ENCODE measurements at places on chromosomes 16 and 17.

DNA sequence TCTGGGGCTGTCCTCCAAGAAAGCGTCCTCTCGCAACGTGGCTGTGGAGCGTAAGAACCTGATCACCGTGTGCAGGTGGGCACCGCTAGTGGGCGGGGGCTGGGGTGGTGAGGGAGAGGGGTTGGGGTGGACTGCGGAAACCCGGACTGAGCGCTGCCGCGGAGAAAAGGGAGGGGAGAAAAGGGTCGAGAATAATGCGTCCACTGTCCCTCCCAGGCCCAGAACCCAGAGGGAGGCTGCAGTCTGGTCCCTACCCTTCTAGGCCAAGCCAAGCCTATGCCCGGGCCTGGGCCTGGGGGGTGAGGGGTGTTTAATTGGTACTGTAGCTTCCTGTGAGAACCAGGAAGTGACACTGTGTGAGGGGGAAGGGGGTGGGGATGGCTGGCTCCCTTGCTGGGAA is 464 bp downstream of the RUNDC3A start:
- DNase-seq = peak; percentile 23

DNA sequence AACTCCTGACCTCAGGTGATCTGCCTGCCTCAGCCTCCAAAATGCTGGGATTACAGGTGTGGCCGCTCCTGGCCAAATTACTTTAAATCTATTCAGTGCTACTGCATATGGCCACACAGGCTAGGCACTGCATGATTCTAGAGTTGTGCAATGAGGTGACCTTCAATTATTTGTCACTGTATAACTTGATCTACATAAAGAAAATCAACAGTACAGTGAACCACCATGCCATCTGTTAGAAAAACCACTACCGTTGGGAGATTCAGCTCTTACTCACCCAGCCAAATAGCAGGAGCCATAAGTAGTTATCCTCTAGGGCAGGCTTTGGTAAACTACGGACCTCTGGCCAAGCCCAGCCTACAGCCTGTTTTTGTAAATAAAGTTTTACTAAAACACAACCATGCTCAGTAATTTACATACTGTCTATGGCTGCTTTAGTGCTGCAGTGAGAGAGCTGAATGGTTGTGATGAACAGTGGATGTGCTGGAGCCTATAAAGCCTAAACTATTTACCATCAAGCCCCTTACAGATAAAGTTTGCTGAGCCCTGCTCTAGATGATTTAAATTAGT is 40.7 kb upstream of the TANC2 start:
- DNase-seq = no peak

GRCh38 chr16:85145734-85146531 is 33.7 kb upstream of the CIBAR2 start:
- DNase-seq = no peak

DNA sequence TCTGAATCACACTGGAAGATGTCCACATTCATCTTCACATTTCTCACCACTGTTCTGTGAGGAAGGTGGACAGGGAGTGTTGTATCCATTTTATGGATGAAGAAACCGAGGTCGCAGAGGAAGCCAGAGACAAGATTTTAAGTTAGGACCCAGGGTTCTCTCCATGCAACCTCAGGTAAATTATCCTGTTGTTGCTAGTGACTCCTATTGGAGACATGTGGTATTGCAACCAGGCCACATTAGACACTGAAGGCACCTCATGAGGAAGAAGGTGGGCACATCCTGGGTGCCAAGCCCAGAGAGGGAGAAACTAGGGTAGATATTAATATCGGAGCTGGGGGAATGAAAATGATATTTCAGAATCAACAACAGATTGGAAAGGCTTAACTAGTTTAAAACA is 8.5 kb upstream of the WNT9B start:
- DNase-seq = no peak

DNA sequence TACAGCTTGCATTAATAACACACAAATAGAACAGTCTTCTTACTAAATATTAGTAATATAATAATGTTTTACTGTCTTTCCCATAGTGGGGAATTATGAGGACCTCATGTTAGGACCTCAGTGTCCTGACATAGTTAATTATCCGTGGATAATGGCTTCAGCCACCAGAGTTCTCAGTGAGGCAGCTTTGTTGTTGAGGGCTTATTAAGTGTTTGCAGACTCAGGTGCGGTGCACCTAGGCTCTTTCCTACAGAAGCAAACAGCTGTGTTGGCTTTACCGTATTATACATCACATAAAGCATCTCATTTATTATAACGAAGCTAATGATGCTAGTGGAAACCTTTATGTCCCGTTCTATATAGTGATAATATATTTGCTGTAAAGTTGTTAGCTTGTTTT is 246.7 kb downstream of the FTO start:
- DNase-seq = peak; percentile 24

- no peak for DNase-seq
Measured at GRCh38 chr17:49523706-49524472, 28.8 kb downstream of the NGFR start.

DNA sequence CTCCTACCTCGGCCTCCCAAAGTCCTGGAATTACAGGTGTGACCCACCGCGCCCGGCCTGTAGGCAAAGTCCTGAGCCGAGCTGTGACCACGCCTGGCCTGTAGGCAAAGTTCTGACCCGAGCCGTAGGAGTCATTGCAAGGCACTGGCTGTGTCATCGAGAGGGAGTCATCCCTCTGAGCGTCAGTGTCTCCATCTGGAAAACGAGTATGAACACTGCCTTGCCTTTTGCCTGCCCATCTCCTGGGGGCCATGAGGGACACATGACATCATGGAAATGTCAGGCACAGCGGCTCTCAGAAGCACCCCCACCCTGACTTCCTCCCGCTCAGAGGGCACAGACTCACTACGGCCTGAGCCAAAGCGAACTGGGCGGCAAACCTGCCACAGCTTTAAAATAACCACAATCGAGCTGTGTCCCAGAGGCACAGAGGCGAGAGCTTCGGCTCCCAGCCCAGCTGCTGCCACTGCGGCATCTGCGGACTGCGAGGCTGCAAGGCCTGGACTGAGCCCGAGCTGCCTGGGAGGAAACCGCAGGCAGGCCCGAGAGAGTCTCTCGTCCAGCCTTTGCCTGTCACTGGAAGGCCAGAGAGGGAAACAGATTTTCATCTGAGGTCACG is 50.8 kb downstream of the RPH3AL start:
- no peak for DNase-seq

- no peak for DNase-seq
Measured at GRCh38 chr16:1028524-1029258, 43.9 kb upstream of the SSTR5 start.

DNA sequence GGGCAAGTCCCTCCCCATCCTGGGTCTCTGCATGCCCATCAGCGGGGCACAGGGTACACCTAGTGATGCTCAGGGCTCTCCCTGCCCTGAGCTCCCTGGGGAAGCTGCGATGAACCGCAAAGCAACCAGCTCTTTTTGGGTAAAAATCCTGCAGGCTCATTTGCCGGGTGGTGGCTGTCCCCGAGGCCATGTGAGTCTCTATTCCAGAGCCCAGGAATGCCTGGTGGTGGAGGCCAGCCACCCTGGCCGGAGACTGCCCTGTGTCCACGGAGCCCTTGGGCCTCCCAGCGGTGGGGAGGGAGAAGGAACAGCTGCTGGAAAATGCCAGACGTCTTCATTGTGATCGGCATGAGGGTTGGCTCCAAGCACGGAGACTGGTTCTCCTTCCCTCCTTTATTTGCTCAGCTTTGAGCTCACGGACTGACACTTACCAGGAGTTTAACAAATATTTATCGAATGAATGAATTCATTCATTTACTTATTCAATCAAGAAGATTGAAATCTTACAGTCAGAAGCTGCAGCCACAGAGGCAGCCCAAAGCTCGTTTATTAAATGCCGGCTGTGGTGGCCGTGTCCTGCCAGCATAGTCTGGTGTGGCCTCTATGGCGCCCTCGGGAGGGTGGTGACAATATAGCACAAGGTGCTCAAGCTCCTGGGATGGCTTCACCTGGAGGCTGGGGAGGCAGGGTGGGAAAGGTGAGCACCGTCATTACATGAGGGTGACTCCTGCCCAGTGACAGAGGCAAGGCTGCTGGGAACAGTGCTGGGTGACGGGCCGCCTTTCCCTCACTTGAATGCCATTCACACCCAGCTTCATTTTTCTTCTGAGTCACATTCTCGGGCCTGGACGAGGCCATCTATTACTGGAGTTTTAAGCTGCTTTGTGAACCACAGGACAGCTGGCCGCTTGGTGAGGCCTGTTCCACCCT is 31.1 kb upstream of the JPH3 start:
- DNase-seq = peak; percentile 44

- DNase-seq = no peak
Measured at GRCh38 chr17:82936768-82937171, 96.9 kb upstream of the ZNF750 start.

DNA sequence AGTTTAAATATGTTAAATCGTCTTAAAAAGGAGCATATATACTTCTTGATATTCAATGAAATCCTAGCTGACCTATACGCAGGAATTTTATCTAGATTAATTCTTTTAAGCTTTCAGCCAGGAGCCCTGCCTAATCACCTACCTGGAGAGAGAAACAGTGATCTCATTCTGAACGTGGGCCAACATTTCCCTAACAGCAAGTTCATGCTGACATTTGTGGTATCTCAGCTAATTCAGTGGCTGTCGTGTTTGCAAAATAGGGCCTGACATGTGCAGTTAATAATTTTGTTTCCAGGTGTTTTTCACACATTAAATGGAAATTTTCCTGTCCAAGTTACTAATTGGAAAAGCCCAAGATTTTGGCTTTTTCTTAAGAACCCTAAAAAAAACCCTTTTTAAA is 17.4 kb downstream of the KRT24 start:
- peak; percentile 5 for DNase-seq

- DNase-seq = no peak
Measured at GRCh38 chr16:13313351-13313750, 412.0 kb downstream of the SHISA9 start.

DNA sequence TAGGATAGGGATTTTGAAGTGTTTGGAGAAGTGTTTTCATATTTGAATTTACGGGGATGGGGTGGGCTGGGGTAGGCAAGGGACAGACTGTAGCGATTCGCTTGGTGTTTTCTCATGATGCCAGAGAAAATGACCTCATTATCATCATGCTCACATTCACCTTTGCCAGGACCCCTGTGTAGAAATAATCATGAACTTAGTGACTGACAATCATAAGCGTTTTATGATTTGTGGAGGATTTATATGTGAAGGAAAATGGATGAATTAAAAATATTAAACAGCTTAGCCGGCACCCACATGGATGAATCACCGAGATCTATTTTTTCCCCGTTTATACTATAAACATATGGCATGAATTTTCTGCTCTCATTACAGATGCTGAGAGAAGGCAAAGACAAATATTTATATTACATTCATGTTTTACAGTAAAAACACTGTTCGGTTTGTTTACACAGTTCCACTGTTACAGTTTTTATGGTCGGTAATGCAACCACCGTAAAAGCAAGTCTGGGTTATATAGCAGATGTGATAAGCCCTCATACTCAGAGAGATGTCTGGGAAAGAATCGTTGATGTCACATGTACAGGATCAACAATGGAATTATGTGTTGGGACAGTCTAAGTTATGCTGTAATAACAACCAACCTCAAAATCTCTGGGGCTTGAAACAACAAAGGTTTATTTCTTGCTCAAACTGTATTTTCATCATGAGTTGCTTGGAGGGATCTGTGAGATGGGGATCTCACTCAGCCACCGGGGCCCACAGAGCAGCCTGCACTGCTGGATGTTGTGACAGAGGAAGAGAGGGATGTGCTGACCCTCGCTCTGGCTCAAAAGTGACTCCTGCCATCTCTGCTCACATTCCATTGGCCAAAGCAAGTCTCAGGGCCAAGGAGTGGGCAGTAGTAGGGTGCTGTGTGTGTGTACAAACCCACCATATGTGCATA is 85.1 kb downstream of the WWOX start:
- DNase-seq = peak; percentile 13

DNA sequence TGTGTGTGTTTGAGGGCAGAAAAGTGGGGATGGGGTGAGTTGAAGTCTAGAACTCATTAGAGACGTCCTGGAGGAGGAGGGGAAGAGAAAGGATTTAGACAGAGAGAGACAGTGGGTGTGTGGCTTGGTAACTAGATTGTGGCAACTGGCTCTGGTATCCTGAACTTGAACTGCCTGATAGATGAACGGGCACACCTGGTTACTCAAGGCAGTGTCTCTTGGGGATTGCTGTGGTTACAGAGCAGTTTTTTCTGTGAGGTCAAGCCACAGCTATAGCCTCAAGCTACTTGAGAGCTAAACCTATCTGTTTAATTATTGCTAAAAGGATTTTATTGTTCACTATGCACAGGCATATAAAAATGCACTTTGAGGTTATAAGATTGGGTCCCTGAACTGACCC is 29.8 kb upstream of the MYH2 start:
- no peak for DNase-seq

DNA sequence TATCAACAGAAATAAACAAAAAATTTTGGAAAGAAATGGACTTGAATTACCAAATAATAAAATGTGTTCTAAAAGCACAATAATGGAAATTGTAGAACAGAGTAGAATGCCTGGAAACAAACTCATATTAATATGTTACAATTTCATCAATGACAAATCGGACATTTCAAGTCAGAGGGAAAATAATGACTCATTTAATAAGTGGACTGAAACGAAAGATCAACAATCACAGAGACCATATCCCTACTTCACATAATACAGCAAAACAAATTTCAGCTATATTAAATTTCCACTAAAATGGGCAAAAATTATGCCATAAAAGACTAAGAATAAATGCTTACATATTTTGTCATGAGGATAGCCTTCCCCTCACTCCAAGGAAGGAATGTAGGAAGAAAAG is 25.7 kb downstream of the CDYL2 start:
- no peak for DNase-seq

GRCh38 chr17:8421571-8421970 is 14.1 kb upstream of the NDEL1 start:
- no peak for DNase-seq

DNA sequence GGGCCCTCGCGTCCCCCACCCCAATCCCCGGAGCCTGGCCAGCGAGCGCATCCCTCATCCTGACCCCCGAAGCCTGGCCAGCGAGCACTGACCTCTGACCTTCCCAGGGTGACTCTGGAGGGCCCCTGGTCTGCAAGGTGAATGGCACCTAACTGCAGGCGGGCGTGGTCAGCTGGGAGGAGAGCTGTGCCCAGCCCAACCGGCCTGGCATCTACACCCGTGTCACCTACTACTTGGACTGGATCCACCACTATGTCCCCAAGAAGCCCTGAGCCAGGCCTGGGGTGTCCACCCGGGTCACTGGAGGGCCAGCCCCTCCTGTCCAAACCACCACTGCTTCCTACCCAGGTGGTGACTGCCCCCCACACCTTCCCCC is 2.3 kb downstream of the TPSD1 start:
- DNase-seq = no peak

DNA sequence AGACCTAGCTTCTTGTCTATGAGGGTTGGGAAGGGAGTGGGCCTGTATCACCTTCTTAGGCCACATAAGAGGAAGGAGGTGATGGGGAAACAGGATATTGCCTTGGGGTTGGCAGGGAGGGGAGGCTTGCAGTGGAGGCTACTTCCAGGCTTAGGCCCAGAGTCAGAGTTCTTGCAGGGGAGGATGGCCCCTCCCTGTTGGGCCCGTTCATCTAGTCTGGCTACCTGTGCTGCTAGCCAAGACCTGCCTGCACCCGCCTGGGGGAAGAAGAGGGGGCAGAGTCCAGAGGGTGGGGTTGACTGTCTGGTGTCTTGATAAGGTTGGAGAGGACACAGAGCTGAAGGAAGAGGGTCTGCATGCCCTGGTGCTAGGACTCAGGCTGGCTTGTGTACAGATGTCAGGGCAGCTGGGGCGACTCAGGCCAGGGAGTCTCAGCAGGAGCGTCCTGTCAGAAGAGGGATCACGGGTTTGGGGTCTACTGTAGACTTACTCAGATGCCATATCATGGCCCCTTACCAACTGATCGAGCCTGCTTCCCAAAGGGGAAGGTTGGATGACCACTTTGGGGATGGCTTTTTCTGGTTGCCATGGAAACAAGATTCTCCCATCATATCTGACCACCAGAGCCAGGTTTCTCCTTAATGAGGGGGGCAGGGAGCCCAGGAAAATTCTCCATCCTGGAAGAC is 5.3 kb downstream of the KDM6B start:
- DNase-seq = no peak

Measured in COR-L47 (cell line).